Mesenteric fat pad (tissue), 1 donor: ENCODE measurements at places on chromosomes 7 and 10. TPM values are rescaled to one million over a fixed set of nuclear protein-coding genes. Genes with fewer than 3 reads are reported as not detected.

DNA sequence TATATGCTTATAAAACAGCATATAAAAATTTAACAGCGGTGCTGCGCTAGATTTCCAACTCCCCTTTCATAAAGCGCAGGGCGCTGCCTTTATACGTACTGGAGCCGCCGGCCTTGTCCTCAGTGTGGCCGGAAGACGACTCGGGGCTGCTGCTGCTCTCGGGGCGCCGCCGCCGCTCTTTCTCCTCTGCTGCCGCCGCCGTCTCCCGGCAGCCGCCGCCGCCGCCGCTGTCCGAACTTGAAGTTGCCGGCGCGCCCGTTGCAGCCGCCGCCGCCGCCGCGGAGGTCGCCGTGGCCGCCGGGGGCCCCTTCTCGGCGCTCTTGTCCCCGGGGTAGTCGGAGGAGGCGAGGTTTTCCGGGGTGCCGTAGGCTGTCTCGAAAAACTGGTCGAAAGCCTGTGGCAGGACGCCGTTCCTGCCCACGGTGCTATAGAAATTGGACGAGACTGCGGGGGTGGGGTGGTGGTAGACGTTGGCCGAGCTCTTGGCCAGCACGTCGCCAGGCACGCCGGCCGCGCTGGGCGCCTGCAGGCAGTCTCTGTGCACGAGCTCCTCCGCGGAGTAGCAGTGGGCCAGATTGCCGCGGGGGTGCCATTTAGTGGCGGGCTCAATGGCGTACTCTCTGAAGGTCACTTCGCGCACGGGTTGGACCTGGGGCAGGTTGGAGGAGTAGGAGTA, 557 bp downstream of the HOXA11 start:
- peak; percentile 87 for DNase-seq

DNA sequence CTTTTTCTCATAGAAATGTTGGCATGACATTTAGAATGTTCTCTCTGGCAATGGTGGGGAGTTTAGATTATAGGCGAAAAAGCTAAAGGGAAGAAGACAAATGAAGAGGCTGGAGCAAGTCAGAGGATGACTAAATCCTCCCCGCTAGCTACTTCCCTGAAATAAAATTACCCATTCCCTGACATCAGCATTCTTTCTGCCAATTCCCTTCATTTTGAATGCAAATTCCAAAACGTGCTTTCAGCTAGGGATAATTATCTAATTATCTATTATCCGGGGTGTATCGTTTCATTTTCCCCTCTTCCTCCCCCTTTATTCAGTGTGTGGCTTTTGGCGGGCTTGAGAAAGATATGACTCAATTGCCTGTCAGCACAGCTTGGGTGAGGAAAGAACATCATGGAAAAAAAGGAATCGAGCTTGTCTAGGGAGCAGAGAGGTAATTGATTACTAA, 672.3 kb downstream of the TNS3 start:
- no peak for DNase-seq

Gene CEP41
- total RNA-seq, result 9.3 TPM

Gene CLDN12
- 20.1 TPM for total RNA-seq

DNA sequence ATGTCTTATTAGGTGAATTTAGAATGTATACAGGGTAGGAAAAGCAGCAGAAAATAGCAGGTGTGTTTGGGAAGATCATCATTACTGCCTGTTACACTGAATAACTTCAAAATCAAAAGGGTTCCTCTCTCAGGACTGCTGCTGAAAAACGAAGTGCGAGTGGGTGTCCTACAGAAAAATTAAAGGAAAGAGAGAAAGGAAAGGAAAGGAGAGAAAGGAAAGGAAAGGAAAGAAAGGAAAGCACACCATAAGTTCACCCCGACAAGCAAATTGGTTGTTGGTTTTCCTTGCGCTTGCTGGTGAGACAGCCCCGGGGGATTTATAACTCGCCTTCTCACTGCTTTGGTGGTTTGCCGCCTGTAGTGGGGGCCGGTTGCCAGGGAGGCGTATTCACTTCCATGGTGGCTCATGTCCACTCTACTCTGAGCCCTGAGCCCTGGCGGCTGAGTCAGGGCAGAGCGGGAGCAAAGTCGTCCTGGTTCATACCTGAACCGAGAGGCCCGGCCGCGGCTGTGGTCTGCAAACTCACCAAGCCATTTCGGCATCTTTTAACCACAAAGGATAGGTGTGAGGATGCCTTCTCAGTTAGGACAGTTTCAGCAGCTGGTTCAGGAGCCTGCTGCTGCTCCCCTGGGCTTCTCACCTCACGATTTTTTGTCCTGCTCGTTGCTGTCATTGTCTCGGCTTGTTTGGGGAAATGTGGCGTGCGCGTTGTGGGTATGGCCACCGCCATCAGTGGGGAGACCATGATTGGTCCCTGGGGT, 26.1 kb downstream of the INPP5A start:
- no peak for DNase-seq

Gene MUC12
- 0.32 TPM for total RNA-seq

DNA sequence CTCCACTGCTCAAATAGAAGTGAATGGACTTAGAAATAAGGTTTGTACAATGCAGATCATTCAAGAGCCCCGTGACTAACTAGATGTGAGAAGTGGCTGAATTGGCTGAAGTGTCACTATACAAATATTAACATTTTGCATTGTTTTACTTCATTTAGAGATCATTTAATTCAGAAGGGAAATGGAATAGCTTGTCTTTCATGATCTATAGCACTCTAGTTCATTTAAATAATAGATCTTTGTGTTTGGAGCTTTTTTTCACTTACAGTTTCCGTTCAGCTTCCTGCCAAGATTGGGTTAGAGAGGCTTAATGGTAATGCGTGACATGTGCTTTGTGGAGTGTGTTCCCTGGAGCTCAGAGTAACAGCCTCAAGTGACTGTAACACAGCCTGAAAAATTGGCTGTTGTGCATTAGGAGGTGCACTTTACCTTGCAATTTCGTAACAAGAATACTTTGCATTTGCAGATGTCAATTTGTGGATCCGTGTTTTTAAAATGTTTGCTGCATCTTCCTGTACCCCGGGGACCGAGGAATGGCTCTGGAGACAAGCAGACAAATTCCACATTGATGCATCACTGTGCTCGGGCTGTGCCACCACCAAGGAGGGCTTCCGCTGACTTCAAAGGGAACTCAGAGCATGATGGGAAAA, 170.3 kb downstream of the NRP1 start:
- DNase-seq, result no peak

GRCh38 chr10:89838044-89838615, 136.7 kb downstream of the KIF20B start:
- DNase-seq, result no peak

DNA sequence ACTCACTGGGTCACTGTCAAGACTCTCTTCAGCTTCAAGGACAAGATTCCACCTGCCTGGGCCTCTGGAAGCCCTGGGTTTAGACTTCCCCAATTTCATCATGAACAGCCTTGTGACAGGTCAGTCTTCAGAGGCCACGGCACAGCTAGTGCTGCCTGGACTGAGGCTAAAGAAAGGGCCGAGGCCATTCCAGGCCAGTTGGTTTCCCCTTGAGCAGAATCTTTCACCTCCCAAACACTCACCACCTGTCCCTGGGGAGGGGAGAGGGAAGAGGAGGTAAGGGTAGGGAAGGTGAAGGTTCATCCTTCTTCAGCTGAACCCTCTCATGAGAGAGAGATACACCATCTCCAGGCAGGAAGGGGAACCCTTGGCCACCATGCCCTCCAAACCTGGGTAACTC, 24.3 kb downstream of the HSPA12A start:
- no peak for DNase-seq
